ENCODE measurements at places on chromosomes 16 and 17.

- no peak for DNase-seq
These were observed 20.0 kb upstream of the FOXJ1 start for GRCh38 chr17:76160896-76161528.

GRCh38 chr17:29579866-29580771 is 9.3 kb downstream of the GIT1 start:
- peak; percentile 95 for DNase-seq

- no peak for DNase-seq
These were observed 353.3 kb downstream of the SEC14L1 start for GRCh38 chr17:77493901-77494663.

DNA sequence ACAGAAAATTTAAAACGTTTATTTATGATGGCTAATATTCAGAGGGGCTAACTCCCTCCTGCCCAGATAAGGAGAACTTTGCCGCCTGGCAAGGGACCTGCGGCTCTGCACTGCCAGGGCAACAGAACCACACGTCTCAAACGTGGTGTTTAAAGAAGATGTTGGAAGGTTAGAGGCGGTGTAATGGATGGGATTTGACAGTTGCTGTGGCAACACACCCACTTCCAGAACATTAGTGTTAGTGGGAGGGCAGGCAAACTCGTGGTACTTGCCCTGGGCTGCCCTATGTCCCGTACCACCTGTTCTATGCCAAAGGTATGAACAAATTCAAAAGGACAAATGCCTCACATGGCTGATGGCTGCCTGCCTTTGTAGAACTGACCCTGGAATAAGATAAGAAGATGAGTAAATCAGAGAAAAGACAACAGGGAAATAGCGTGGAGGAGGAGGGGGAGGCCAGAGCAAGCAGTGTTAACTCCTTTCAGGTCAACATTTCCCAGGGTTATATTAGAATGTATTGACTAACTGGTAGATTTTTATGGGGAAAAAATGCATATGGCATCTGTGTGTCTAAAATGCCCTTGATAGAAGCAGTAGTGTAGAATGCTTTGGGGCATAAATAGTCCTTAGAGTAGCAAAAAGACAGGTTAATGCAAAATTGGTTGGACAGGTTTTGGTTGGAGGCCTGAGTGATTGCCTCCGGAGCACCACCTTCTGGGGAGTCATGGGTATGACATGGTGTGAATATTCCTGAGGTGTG is 30.8 kb downstream of the HLF start:
- peak; percentile 78 for DNase-seq

DNA sequence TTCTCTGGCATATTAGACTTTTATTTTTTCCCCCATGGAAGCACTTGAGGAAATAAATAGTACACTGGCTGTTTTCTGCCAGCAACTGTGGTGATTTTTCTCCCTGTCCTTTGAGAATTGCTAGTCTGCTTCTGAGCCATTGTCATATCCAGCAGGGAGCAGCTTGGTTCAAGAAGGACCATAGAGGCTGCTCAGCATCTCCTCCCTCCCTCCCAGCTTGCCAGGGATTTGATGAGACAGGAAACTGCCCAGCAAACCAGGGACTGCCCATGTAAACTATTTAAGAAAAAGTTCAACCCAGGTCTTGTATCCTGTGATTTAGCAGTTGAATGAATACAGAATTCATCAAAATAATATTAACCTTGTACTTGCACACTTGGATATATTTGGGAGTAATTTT is 39.5 kb downstream of the CYB5B start:
- DNase-seq: peak; percentile 59

DNA sequence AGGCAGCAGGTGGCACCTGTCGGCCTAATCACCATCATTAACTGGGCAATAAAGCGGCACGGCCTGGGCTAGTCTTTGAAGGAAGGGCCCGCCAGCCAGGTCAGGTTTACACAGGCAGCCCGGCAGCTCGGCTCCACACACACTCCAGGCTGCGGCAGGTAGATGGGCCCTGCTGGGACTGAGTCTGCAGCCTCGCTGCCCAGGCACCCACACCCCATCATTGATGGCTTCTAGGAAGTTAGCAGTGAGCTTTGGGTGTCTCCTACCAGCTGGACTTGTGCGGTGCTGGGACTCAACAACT is 6.8 kb upstream of the FOXN1 start:
- DNase-seq: no peak

DNA sequence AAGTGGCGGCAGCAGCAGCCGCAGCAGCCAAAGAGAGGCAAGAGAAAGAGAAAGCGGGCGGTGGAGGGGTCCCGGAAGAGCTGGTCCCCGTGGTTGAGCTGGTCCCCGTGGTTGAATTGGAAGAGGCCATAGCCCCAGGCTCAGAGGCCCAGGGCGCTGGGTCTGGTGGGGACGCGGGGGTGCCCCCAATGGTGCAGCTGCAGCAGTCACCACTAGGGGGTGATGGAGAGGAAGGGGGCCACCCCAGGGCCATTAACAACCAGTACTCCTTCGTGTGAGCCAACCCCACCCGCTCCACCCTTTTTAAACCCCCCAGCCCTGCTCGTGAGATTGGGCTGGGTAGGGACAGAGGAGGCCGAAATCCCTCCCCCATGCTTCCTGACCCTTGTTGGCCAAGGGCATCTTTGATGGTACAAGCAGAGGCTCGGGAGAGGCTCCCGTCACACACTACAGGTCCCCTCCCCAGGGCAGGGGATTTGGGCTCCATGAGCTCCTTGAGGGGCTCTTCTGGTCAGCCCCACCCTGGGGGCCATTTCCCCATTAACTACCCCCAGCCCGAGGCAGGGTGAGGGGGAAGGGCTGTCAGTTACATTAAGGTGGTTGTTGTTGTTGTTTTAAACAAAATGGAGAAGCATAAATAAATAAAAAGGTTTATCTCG is 4.6 kb upstream of the ATP2A1 start:
- no peak for DNase-seq

DNA sequence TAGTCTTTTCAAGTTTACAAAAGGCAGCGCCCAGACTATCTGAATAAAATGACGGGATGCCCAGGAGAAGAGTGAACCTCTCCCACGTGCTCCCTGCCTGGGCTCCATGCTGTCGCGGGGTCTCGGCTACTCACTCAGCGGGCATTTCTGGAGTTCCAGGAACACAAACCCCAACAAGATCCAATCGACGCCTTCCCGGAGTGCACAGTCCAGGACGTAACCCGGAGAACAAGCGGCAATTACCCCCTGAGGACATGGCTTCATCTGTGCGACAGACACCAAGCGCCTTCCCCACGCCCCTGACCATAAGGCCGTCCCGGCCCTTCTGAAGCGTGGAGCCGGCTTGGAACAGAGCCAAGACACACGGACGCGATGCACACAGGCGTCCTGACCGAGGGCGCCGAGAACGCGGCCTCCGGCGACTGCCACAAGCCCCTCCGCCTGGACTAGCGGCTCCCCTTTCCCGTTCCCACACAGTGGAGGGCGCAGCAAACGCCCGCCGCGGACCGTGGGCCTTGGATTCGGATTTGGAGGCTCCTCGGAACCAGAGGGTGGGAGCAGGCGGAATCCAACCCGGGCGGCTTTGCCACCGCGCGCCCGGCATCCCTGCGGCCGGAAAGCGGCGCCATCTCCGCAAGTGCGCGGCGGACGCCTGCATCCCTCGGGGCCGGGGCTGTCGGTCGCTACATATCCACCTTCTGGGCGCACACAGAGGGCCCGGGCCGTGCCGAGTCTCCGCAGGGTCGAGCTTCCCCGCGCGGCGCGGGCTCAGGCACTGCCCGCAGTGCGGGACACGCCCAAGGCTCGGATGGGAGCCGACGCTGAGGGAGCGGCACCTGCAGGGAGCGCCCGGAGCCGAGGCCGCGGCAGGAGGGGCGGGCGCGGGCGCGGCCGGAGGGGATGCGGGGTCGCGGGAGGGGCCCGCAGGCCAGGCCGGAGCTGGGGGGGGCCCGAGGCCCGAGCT is 725 bp downstream of the ABCA3 start:
- DNase-seq: peak; percentile 29

- DNase-seq: no peak
These were observed 279.6 kb downstream of the HS3ST3A1 start for GRCh38 chr17:13321951-13322701.

- DNase-seq: no peak
These were observed 11.5 kb downstream of the MAPT start for GRCh38 chr17:45905814-45906213.

GRCh38 chr16:78930561-78930960 is 670.0 kb downstream of the MAF start:
- no peak for DNase-seq

GRCh38 chr17:4187076-4187475 is 44.1 kb downstream of the CYB5D2 start:
- DNase-seq: no peak

- DNase-seq: no peak
These were observed 21.3 kb upstream of the MFSD6L start for GRCh38 chr17:8820311-8821010.

DNA sequence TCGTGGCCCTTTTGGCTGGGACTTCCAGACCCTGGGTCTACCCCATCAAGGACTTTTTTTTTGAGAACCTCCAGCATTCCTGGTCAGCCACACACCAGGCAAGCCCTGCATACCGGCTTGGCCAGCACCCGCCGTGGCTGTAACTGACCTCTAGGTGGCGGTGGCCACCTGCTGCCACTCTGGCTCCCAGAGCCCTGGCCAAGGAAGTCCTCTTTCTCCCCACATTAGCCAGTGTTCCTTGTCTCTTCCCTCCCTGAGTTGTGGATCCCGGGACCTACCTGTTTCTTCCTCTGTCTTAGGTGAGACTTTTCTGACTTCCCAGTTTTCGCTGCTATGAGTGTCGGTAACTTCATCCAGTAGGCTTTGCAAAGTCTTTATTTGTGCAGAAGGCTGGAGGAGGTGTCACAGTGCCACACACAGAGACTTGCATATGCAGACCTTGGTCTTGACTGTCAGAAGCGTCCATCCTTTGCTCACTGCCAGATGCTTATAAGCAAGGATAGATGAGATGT is 348.3 kb downstream of the CPPED1 start:
- DNase-seq: peak; percentile 69

DNA sequence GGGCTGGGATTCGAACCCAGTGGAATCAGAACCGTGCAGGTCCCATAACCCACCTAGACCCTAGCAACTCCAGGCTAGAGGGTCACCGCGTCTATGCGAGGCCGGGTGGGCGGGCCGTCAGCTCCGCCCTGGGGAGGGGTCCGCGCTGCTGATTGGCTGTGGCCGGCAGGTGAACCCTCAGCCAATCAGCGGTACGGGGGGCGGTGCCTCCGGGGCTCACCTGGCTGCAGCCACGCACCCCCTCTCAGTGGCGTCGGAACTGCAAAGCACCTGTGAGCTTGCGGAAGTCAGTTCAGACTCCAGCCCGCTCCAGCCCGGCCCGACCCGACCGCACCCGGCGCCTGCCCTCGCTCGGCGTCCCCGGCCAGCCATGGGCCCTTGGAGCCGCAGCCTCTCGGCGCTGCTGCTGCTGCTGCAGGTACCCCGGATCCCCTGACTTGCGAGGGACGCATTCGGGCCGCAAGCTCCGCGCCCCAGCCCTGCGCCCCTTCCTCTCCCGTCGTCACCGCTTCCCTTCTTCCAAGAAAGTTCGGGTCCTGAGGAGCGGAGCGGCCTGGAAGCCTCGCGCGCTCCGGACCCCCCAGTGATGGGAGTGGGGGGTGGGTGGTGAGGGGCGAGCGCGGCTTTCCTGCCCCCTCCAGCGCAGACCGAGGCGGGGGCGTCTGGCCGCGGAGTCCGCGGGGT is at the start of gene CDH1:
Gene CDH1 (plus strand): TSS at position 247 of the 684 bp plus-strand sequence. CDS start 124 bp downstream, at position 371.
- peak; percentile 46 for DNase-seq

GRCh38 chr17:69874175-69874670 is 200.8 kb upstream of the KCNJ16 start:
- no peak for DNase-seq

GRCh38 chr17:27457731-27458523 is 1.7 kb downstream of the KSR1 start:
- peak; percentile 33 for DNase-seq

GRCh38 chr17:34201767-34202166 is 53.3 kb upstream of the CCL2 start:
- no peak for DNase-seq

DNA sequence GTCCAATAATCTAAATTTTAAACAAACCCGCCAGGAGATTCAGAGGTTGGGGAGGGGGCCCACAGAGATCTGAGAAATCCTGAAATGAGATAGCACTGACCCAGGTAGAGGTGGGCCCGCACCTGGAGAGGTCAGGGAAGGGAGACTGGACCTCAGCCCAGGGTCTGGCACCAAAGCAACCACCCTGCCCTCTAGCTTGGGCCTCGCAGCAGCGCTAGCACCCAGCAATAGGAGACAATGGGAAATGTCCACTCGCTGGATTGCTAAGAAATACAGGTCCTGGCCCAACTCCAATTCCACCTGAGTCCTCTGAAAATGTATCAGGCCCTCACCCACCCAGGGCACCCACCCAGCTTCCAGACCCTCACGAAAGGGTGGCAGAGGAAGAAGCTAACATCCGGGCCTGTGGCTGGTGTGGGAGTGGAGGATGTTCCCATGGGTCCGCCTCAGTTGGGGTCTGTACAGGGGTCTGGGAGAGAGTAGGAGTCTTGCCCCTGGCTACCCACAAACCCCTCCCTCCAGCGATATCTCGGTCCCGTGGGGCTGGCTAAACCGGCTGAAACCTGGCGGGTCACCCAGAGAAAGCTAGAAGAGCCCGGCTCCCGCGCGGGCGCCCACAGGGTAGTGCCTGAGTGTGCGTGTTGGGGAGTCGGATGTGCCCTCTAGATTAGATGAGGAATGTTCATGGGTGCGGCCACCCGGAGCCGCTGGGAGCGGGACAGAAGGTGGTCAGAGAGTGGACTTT is 1.1 kb downstream of the PLLP start:
- no peak for DNase-seq

DNA sequence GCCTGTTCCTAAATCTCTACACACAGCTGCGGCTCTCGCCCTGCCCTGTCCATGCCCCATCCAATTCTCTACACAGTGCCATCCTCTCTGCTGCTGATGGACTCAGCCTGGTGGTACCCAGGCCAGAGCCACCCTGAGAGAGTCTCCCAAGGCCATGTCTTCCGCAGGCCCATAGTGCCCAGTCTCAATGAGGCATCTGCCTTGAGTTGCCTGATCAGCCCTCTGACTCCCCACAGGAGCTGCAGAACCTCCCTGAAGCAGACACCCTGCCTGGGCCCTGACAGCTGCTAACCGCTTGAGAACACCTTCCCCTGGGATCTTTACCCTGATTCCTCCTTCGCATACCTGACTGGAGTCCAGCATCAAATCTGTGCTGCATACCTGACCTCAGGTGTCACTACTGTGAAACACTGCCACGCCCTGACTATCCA is 13.3 kb downstream of the TSPOAP1 start:
- no peak for DNase-seq

GRCh38 chr17:47172696-47173565 is 16.2 kb downstream of the CDC27 start:
- DNase-seq: no peak
